ENCODE measurements at places on chromosomes 16 and 17. TPM values are rescaled to one million over a fixed set of nuclear protein-coding genes. Genes with fewer than 3 reads are reported as not detected.

GRCh38 chr16:66490774-66491715, 58.9 kb downstream of the TK2 start:
- DNase-seq = no peak

- DNase-seq = no peak
Observed at GRCh38 chr17:40461732-40462342, 18.6 kb downstream of the IGFBP4 start.

- DNase-seq = no peak
Observed at GRCh38 chr16:84868328-84868727, 48.5 kb downstream of the CRISPLD2 start.

DNA sequence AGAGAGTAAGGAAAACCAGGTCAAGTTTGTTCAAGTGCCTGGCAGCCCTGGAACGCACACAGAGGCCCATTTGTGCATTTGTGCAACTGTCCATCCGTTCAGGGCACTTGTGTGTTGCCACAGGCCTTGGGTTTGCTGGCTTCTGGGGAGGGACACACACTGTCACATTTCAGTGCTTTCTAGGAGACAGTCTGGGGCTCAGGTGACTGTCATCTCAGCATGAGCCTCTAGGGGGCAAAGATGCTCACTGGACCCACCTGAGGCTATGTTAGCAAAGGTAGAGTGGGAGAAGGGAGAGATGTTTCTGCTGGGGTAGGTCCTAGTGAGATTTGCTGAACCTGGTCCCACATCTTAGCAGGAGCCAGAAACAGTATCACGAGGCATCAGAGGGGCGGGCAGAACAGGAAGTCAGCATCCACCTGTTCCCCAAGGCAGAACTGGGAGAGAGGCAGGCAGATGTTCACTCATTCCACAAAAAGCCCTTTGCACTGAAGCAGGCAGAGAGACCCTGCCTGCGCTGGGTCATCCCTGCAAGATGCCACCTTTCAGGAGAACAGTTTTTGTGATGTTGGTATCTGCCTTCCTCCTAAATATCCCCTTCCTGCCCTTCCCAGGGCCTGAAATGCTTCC, 48.5 kb downstream of the RAI1 start:
- no peak for DNase-seq

GRCh38 chr17:44940768-44941167, 6.8 kb downstream of the KIF18B start:
- no peak for DNase-seq

GRCh38 chr17:17975436-17975835, 2.8 kb downstream of the DRC3 start:
- DNase-seq = no peak

GRCh38 chr16:23316634-23317265, 14.6 kb downstream of the SCNN1B start:
- DNase-seq = no peak

DNA sequence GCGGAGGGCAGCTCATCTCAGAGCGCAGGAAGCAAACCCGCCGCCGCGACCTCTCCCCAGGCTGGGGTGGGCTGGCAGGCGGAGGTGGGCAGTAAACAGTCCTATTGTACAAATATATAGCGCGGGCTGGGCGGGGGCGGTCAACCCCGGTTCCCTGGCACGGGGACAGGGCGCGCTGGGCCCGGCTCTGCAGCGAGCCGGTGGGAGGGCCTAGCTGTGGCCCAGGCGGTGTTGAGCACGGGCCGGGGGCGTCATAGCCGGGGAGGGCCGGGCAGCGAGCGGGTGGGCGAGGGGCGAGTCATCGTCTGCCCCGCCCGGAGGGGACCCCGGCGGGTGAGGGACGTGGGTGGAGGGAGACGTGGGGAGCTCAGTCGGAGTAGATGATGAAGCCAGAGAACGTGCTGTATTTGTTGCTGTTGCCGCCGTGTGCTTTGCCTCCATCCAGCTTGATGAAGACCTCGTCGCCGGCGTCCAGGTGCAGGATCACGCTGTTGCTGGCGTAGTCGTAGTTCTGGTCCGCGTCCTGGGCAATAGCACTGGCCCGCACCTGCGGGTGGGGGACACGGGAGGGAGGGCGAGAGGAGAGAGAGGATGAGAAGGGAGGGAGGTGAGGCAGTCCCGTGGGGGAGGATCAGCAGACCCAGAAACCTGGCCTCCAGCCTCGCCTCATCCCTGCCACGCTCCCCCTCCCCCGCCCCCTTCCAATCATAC, 8.1 kb downstream of the C1QL1 start:
- no peak for DNase-seq

GRCh38 chr17:80827646-80828643, 163.7 kb upstream of the CHMP6 start:
- no peak for DNase-seq

DNA sequence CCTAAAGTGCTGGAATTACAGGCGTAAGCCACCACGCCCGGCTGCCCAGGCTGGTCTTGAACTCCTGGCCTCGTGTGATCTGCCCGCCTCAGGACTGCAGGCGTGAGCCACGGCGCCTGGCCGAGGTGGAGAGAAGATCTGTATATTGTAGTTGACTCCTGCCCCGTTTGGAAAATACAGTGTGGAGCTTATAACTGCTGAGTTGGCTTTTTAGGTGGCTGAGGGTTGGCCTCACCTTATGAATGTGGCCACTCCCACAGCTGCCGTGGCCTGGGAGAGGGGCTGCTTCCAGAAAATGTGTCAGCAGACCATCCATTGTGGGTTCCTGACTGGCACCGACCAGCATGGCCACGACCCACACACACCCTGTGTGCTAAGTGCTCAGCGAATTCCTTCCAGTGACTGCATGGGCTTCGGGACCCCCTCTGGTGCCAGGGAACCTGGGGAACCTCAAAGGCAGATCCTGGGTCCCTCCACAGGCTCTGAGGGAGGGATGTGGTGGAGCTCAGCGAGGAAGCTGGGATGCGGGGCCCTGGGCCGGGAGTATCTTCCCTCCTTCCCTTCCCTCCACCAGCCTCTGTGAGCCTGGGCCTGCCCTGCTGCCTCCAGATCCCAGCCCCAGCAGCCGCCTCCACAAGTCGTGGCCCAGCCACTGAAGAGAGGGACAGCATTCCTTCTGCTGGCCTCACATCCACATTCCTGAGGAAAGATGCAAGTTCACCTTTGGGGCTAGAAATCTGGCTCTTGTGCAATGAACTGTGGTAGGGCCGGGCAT, 10.9 kb upstream of the RAB11FIP3 start:
- no peak for DNase-seq

DNA sequence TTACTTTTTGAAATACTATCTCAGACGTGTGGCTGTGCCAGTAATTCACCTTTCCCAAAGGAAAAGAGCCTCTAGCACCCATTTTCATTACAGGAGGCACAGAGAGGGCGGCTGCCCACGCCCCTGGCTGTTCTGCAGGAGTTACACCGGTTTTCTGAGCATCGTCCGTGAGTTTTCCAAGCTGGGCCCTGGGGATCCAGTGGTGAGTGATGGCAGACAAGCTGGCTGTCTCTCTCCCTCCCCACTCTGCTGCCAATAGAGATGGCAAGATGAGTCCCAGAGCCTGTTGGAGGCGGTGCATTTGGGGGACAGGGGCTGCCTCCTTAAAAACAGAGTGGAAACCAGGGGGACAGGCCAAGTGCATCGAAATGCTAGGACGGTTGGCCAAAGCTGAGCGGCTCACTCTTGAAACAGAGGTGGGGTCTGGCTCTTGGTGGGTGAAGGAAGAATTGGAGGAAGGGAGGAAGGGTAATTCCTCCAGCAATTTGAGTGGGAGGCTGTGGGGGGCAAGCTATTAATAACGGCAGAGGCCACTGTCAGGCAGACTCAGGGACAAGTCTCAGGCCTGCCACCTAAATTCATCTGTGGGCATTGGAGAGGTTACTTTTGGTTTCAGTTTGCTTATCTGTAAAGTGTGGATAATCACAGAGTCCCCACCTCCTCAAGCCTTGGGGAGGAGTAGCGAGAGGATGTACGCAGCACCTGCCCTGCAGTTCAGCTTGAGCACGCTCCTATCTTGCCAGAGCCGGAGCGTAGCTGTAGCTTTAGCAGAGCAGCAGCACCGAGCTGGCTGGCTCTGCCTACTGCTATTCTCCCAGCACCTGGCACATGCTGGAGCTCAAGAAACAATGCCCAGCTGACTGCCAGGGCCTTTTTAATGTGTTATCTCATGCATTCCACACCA, 7.5 kb upstream of the NOS2 start:
- peak; percentile 50 for DNase-seq

DNA sequence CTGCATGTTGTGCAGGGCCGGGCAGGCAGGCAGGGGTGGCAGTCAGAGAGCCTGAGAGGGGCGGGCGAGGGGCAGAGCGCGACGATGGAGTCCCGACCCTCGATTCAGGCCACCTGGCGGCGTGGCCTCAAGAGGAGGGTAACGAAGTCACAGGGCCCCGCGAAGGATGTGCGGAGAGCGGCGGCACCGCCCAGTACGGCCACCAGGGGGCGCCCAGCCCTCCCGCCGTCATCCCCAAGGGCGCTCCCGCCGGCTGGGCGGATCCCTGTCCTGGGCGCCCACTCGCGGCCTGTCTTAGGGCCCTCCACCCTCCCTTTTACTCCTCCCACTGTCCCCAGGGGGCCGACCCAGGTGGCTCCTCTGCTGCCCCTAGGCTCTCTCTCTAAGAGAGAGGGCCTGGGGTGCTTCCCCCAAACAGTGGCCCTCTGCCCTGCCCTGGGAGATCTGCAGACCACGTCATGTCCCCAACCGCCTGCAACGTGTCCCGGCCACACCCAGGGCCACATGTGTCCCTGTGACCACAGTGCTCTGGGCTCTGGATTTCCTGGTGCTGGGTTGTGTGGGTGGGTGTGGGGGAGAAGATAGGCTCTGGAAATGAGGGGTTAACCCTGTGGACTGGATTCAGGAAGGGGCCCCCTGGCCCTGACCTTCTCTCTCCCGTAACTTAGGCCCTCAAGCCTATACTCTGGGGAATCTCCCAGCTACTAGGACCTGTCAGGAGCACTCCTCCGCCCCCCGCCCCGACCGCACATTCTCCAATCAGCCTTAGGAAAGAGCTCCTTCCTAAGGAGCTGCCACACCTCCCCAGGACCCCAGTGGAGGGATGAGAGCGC, 5.9 kb downstream of the DPEP2 start:
- peak; percentile 92 for DNase-seq

DNA sequence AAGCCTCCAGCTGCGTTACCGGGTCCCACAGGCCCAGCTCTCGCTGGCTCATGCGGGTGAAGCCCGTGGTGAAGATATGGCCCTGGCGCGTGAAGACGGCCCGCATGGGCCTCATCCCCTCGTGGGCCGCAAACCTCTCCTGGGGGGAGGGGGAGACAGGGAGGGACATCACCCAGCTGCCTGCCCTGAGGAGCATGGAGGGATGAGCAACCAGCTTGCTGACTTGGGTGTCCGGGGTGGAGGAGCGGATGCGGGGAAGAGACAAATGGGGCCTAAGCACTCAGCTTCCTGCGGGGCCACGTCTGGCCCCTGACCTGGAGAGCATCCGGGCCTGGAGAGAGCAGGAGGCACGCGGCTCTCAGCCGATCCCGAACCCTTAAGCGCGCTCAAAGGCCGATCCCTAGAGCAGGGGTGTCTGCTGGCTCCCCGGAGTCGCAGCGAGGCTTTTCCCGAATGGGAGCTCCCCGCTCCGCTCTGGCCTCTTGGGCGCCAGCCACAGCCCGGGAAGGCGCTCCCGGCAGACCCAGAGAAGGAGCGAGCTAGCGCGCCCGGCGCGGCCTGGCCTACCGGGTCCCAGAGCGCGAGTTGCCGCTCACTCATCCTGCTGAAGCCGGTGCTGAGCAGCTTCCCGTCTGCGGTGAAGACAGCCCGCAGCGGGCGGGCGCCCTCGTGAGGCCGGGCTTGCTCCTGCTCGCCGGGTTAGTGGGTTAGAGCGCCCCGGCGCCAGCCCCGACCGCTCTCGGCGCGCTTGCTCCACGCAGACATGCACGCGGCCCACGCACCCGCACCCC, 5.0 kb downstream of the CORO6 start:
- peak; percentile 88 for DNase-seq

GRCh38 chr17:1244606-1245012, 25.6 kb upstream of the BHLHA9 start:
- no peak for DNase-seq

DNA sequence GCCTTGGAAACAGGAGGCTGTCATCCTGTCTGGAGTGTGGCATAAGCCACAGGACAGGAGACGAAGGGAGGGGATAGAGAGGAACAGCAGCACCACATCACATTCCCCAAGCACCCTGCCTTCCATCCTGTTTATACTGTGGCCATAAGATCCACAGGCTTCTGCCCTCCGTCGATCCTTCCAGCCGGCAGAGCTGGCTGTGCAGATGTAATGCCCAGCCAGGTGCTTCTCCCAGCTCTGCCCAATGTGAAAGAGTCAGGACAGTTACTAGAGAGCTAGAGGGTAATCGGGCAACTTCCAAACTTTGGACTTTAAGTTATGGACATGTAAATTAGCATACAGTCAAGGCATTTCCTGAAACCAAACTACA, 368.4 kb downstream of the SOX9 start:
- no peak for DNase-seq

- DNase-seq = no peak
Observed at GRCh38 chr17:66950325-66950724, 14.2 kb upstream of the CACNG4 start.

Gene CCL13
- total RNA-seq = not detected

Gene PRR35
- total RNA-seq = not detected

Gene KRTAP3-2
- not detected for total RNA-seq

Gene CD300H
- not detected for total RNA-seq

Gene CCL17
- not detected for total RNA-seq

Gene RNF222
- 0.18 TPM for total RNA-seq

Gene STAC2
- total RNA-seq = not detected

Gene CRYBA1
- not detected for total RNA-seq

Gene IL32
- total RNA-seq = 2,042 TPM

Gene BRIP1
- total RNA-seq = 24.3 TPM

Data from activated naive CD4-positive, alpha-beta T cell treated with anti-CD3 and anti-CD28 coated beads, Interleukin-2, amount 50 U/mL, for 72 hours (primary cell).